ENCODE measurements at places on chromosomes 3 and 15. TPM values are rescaled to one million over a fixed set of nuclear protein-coding genes. Genes with fewer than 3 reads are reported as not detected.

DNA sequence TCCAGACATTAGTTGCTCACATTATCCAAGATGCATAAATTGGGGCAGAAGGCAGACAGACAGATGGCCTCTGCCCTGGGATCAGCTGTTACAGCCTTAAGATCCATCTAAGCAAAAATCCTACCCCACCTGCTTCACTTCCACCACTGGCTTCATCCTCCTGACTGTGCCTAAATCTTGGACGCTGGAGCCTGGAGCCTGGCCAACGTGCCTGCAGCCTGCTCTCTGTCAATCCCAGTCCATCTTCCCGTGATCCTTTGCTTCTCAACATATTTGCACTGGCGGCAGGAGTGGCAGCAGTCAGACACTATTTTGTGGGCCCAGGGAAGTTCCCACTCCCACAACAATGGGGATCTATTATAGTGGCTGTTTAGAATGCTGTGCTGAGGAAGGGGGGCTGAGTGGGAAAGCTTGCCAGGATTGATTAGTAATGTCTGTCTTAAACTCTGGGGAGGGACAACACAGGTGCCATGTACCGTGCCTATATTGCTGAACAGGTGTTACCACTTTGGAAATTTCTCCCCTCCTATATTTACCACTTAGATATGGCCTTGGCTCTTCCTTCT, 121.2 kb downstream of the MEGF11 start:
- peaks cover 7% of the 10 kb centered on the region for H3K27me3 ChIP-seq
- no peak overlapping the region for H3K4me3 ChIP-seq
- peaks cover 13% of the 10 kb centered on the region for H3K4me1 ChIP-seq
- DNase-seq = no peak
- H3K36me3 ChIP-seq = no peaks in the 10 kb centered on the region

- peaks cover 19% of the 10 kb centered on the region for H3K36me3 ChIP-seq
- no peak overlapping the region for H3K27ac ChIP-seq
- H3K4me1 ChIP-seq = peaks cover 41% of the 10 kb centered on the region
- DNase-seq = no peak
Measured at GRCh38 chr15:59256482-59256881, 49.8 kb downstream of the LDHAL6B start.

DNA sequence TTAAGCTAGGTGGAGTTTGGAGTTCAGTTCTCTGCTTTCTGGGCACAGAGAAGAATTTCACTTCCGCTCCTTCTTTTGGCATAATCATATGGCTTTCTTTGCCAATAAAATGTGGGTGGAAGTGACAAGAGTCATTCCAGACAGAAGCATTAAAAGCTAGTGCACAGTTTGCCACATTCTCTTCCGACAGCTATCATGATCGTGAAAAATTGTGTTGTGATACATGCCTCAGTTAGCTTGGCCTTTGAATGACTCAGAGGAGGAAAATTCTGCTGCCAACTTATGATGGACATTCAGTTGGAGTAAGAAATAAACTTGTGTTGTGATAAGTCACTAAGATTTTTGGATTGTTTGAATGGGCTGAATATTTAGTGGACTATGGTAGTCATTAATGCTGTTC, 291.7 kb upstream of the SATB1 start:
- peaks cover 33% of the 10 kb centered on the region for H3K36me3 ChIP-seq
- H3K27ac ChIP-seq = peak overlapping the region; percentile 98
- peaks cover 75% of the 10 kb centered on the region for H3K4me1 ChIP-seq
- peak overlapping the region; percentile 34 for H3K4me3 ChIP-seq
- no peak for DNase-seq
- no peaks in the 10 kb centered on the region for H3K27me3 ChIP-seq

GRCh38 chr3:155184011-155184410, 103.9 kb downstream of the MME start:
- no peak overlapping the region for H3K4me3 ChIP-seq
- H3K4me1 ChIP-seq = peaks cover 9% of the 10 kb centered on the region
- H3K27ac ChIP-seq = no peak overlapping the region
- no peaks in the 10 kb centered on the region for H3K36me3 ChIP-seq
- DNase-seq = no peak
- no peaks in the 10 kb centered on the region for H3K27me3 ChIP-seq

GRCh38 chr3:132079147-132079546, 44.3 kb upstream of the CPNE4 start:
- no peak overlapping the region for H3K4me3 ChIP-seq
- H3K27ac ChIP-seq = no peak overlapping the region
- no peaks in the 10 kb centered on the region for H3K36me3 ChIP-seq

- H3K4me3 ChIP-seq = no peak overlapping the region
- H3K36me3 ChIP-seq = no peaks in the 10 kb centered on the region
- H3K4me1 ChIP-seq = peaks cover 6% of the 10 kb centered on the region
- DNase-seq = no peak
Measured at GRCh38 chr3:151837057-151837456, 23.1 kb downstream of the AADAC start.

GRCh38 chr3:47407896-47408838, 27.3 kb downstream of the PTPN23 start:
- peaks cover 9% of the 10 kb centered on the region for H3K36me3 ChIP-seq
- H3K27ac ChIP-seq = no peak overlapping the region
- no peaks in the 10 kb centered on the region for H3K27me3 ChIP-seq
- no peak overlapping the region for H3K4me3 ChIP-seq

- H3K27ac ChIP-seq = no peak within 1 kb of the TSS
- H3K4me1 ChIP-seq = no peaks in the 10 kb centered on the region
- DNase-seq = no peak
- H3K36me3 ChIP-seq = no peaks in the 10 kb centered on the region
Measured at GRCh38 chr3:36380221-36381031, at the start of gene STAC. STAC (plus strand) TSS chr3:36380504; CDS start chr3:36380644, 140 bp downstream.

- no peaks in the 10 kb centered on the region for H3K36me3 ChIP-seq
- H3K27ac ChIP-seq = no peak overlapping the region
- H3K4me3 ChIP-seq = no peak overlapping the region
- H3K27me3 ChIP-seq = peaks cover 7% of the 10 kb centered on the region
- H3K4me1 ChIP-seq = no peaks in the 10 kb centered on the region
Measured at GRCh38 chr3:133113526-133113925, 75.3 kb downstream of the TMEM108 start.

DNA sequence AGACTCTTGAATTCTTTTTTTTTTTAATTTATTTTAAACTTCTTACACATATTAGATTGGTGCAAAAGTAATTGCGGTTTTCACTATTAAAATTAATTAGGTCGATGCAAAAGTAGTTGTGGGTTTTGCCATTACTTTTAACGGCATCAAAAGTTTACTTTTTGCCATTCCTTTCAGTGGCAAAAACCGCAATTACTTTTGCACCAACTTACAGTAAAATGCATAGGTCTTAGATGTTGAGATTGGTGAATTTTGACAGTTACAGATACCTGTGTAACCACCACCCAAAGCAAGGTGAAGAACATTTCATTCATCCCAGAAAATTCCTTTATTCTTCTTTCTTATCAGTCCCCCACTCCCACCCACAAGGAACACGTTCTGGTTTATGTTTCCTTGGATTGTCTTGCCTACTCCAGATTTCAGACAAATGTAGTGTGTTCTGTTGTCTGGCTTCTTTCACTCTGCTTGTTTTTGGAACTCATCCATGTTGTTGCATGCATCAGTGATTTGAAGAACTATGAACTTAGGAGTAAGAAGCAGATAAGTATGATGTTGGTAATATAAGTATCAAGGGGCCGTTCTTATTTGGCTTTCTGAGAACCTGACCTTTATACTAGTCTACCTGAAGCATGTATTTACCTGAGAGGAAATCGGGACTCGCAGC, 198.4 kb upstream of the UBE2E1 start:
- H3K36me3 ChIP-seq = no peaks in the 10 kb centered on the region
- H3K27ac ChIP-seq = no peak overlapping the region
- no peak for DNase-seq
- no peak overlapping the region for H3K4me3 ChIP-seq
- peaks cover 6% of the 10 kb centered on the region for H3K27me3 ChIP-seq

GRCh38 chr3:104396974-104397669, 969.6 kb upstream of the ALCAM start:
- no peaks in the 10 kb centered on the region for H3K36me3 ChIP-seq
- DNase-seq = no peak
- no peaks in the 10 kb centered on the region for H3K4me1 ChIP-seq
- H3K4me3 ChIP-seq = no peak overlapping the region
- no peak overlapping the region for H3K27ac ChIP-seq

- DNase-seq = no peak
Measured at GRCh38 chr3:31165399-31165860, 271.0 kb upstream of the GADL1 start.

- H3K27me3 ChIP-seq = peaks cover 14% of the 10 kb centered on the region
- H3K36me3 ChIP-seq = no peaks in the 10 kb centered on the region
- H3K4me1 ChIP-seq = no peaks in the 10 kb centered on the region
- no peak for DNase-seq
- H3K27ac ChIP-seq = no peak overlapping the region
- H3K4me3 ChIP-seq = no peak overlapping the region
Measured at GRCh38 chr3:50267280-50267913, 1.6 kb upstream of the SEMA3B start.

DNA sequence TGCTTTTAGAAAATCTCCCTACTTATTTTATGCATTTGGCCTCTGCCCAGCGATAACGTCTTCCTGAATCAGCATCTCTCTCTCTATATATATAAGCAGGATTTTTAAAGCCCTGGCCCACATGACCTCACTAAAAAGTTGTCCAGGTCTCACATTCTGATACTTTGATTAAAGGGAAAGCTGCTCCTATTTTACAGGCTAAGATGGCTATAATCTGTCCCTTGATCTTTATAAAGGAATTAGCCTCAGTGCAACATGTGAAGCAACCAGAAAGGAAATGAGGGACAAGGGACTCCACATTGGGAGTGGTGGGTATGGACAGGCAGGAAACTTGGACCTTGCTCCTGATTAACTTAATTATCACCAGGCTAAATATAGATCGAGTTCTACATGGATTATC, 25.6 kb upstream of the MUC13 start:
- H3K27me3 ChIP-seq = peaks cover 16% of the 10 kb centered on the region
- H3K27ac ChIP-seq = no peak overlapping the region

DNA sequence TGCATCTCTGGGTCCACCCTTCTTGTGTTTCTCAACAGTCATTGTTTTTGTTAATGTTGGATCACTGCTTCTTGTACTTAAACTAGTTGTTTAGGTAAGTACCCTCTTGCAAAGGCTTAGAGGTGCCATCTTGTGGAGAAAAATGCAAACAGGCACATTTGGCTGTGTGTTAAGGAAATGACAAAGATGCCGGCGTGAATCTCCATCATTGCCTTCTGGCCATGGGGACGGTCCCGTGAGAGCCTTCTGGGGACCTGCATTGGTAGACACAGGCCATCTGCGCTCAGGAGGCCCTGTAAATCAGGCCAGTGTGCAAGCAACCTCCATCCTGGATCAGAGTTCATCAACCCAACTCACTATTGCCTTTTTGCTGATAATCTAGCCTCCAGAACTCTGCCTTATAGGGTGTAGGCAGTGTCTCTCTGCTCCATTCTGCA, 158.6 kb upstream of the NR2E3 start:
- DNase-seq = no peak
- H3K27ac ChIP-seq = no peak overlapping the region
- H3K36me3 ChIP-seq = peaks cover 2% of the 10 kb centered on the region

GRCh38 chr3:23829242-23829934, 23.6 kb downstream of the UBE2E1 start:
- H3K4me3 ChIP-seq = no peak overlapping the region
- H3K27ac ChIP-seq = no peak overlapping the region
- no peak for DNase-seq
- peaks cover 6% of the 10 kb centered on the region for H3K36me3 ChIP-seq

- no peak overlapping the region for H3K27ac ChIP-seq
- peak; percentile 55 for DNase-seq
- H3K36me3 ChIP-seq = peaks cover 1% of the 10 kb centered on the region
- peaks cover 13% of the 10 kb centered on the region for H3K4me1 ChIP-seq
- no peak overlapping the region for H3K4me3 ChIP-seq
Measured at GRCh38 chr15:75836959-75837334, 6.3 kb upstream of the UBE2Q2 start.

GRCh38 chr3:190721330-190721729, 141.2 kb downstream of the GMNC start:
- peaks cover 8% of the 10 kb centered on the region for H3K27me3 ChIP-seq
- H3K36me3 ChIP-seq = no peaks in the 10 kb centered on the region
- no peak for DNase-seq
- no peaks in the 10 kb centered on the region for H3K4me1 ChIP-seq
- no peak overlapping the region for H3K27ac ChIP-seq

GRCh38 chr3:139302801-139303113, 41.1 kb upstream of the MRPS22 start:
- H3K36me3 ChIP-seq = no peaks in the 10 kb centered on the region
- peaks cover 2% of the 10 kb centered on the region for H3K27me3 ChIP-seq
- H3K4me3 ChIP-seq = no peak overlapping the region
- H3K27ac ChIP-seq = peak overlapping the region; percentile 18
- peaks cover 11% of the 10 kb centered on the region for H3K4me1 ChIP-seq

GRCh38 chr3:53970661-53971060, 79.0 kb upstream of the SELENOK start:
- no peak for DNase-seq
- H3K4me3 ChIP-seq = no peak overlapping the region
- H3K4me1 ChIP-seq = no peaks in the 10 kb centered on the region
- H3K36me3 ChIP-seq = no peaks in the 10 kb centered on the region
- H3K27ac ChIP-seq = no peak overlapping the region
- H3K27me3 ChIP-seq = no peaks in the 10 kb centered on the region

- no peaks in the 10 kb centered on the region for H3K27me3 ChIP-seq
- H3K36me3 ChIP-seq = no peaks in the 10 kb centered on the region
- H3K4me1 ChIP-seq = peaks cover 36% of the 10 kb centered on the region
- no peak overlapping the region for H3K27ac ChIP-seq
- H3K4me3 ChIP-seq = no peak overlapping the region
- no peak for DNase-seq
Measured at GRCh38 chr3:195160908-195161434, 110.0 kb downstream of the XXYLT1 start.

GRCh38 chr3:45145223-45145622, 955 bp downstream of the CDCP1 start:
- H3K4me3 ChIP-seq = peak overlapping the region; percentile 51
- H3K27ac ChIP-seq = no peak overlapping the region
- peaks cover 74% of the 10 kb centered on the region for H3K27me3 ChIP-seq
- no peak for DNase-seq

DNA sequence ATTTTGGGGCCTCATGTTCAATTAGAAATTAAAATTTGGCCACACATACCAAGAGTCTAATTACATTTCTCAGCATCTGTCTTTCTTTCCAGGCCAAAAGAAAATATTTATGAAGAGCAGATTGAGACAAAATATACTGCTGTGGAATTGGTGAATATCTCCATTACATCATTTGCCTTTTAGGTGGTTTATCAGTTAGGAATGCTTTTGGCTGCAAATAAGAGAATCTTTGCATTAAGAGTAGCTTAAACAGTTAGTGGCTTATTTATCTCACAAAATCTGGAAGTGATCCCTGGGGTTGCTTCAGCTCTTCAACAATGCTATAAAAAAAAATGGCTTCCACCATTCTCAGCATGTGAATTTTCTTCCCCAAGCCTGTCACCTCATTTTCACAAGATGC, 308.7 kb downstream of the MAGI1 start:
- H3K27me3 ChIP-seq = peaks cover 2% of the 10 kb centered on the region
- no peak for DNase-seq
- H3K27ac ChIP-seq = no peak overlapping the region
- H3K36me3 ChIP-seq = no peaks in the 10 kb centered on the region
- H3K4me3 ChIP-seq = no peak overlapping the region
- H3K4me1 ChIP-seq = no peaks in the 10 kb centered on the region

CACNA2D3 gene
- not detected for total RNA-seq

LRRN1 gene
- not detected for total RNA-seq

PLSCR2 gene
- not detected for total RNA-seq

ENTPD3 gene
- not detected for total RNA-seq

IGSF11 gene
- total RNA-seq = 0.18 TPM

UROC1 gene
- total RNA-seq = not detected

RHCG gene
- total RNA-seq = not detected

HHATL gene
- not detected for total RNA-seq

ACTC1 gene
- not detected for total RNA-seq

GABRR3 gene
- not detected for total RNA-seq

Measured in activated T-helper 1 cell treated with anti-CD3 and anti-CD28 coated beads, Interleukin-12 subunit alpha, Interleukin-12 subunit beta, Interleukin-2, Interleukin-4 antibody, amounts not matched to agents 30 ng/mL and 10 ng/mL and 1 ng/mL, durations not matched to agents 14 hours and 24 hours and 36 hours (primary cell).